Dermis microvascular lymphatic vessel endothelial cell (primary cell): ENCODE measurements at places on chromosomes 13 and 19.

DNA sequence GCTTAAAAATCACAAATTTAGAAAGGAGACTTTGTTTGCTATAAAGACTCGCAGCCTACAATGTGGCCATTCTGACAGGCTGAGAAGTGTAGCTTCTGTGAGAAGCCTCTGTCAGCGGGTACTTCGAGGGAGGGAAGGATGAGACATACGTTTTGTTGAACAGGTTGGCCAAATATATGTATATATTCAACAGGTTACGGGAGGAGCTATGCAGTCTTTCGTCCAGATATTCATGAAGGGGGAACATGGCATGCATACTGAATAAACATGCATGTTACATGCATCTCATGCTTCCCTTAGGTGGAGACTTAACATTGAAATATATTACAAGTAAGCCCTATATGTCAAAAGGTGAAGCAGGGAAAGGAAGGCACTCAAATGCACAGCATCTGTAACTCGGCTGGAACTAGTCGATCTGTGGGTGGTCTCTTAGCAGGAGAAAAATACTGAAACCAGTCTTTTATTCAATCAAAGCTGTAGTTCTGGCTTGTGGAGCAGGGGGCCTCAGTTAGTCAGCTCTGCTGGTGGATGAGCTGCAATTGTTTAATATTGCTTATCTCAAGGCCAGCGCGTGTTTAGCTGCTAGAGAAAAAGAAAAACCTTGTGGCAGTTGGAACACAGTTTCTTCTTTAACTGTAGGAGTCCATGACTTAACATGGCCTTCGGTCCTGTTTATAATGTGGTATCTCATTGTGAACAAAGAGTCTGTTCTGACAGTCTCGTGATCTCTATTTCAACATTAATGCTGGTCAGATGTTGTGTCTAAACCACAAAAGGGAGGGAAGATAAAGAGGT, 94.3 kb downstream of the FAM216B start:
- DNase-seq = no peak

DNA sequence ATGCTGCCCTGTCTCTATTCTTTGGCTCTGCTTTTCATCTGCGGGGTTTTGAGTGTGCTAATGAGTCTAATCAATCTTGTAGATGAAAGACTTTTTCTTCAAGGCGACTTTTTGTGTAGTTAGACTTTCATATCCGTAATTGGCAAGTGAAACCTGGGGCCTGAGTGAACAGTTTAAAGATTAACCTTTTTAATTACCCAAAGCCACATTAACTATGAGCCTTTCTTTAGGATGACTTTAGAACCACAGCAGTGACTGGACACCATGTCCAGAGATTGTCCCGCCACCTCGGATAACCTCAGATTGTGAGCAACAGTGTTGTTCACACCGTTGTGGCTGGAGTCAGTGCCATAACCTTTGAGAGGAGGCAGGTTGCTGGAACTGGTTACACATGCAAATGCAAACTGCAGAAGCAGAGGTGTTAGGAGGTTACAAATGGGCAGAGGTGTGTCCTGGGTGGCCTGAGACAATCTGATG, 58.7 kb downstream of the SIAH3 start:
- no peak for DNase-seq

- DNase-seq = no peak
These were observed 360.0 kb downstream of the DCT start for GRCh38 chr13:94119360-94119936.

- no peak for DNase-seq
These were observed 9.1 kb downstream of the CDADC1 start for GRCh38 chr13:49256841-49257240.

- no peak for DNase-seq
These were observed 653.0 kb upstream of the GPC6 start for GRCh38 chr13:92573467-92574057.

DNA sequence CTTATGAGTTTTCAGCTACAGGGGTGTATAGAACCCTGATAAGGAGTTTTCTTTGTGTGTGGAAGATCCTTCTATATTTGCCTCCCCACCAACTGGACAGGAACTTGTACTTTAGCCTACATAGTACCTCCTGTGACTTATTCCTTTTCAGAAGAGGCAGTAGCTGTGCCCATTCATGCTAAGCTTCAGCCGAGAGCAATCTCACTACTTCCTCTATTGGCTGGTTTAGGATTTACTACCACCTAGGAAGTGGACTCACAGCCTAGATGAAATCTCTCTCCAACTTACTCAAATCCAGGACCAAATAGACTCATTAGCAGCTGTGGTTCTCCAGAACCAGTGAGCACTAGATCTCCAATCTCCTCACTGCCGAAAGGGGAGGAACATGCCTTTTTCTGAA, 2.3 kb upstream of the REX1BD start:
- no peak for DNase-seq

GRCh38 chr13:24386816-24387708, 77.7 kb downstream of the C1QTNF9 start:
- no peak for DNase-seq

- DNase-seq = no peak
These were observed 22.8 kb upstream of the CD70 start for GRCh38 chr19:6613711-6614110.

DNA sequence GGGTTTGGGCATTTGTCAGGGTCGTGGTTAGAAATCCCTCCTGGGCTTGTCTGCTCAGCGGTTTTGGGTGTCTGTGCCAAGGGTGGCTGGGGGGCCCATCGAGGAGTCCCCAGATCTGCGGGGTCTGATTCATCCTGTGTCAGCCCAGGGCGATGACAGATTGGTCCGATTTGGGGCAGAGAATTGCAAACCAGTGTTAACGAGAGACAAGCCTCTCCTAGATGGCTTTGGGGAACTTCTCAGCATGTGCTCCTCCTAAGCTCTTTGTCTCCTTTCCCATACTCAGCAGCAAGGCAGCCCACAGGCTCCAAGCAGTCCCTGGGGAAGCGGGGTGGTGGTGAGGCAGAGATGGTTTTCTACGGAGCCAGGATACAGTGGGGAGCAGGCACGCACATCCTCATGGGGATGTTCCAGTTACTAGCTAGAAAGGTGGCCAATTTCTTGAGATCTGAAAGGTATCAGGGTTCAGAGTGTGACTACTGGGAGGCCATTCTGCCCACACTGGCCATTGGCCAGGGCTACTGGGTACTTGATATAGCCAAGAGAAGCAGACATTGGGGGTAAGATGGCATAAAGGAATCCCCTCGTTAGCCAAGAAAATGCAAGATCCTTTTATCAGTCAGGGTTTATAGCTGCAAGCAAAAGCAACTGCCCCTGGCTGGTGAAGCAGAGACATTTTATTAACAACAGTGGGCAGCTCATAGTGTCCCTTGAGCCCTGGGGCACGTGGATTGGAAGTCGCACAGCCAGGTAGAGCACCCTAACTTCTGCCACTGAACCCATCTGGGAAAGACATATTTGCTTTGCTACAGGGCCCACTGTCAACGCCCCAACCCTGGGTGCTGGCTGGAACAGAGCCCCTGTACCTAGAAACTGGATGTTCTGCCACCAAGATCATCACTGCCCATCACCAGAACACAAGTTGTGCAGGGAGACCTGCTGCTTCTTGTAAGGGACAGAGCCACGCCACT, 63.6 kb downstream of the RGCC start:
- no peak for DNase-seq

DNA sequence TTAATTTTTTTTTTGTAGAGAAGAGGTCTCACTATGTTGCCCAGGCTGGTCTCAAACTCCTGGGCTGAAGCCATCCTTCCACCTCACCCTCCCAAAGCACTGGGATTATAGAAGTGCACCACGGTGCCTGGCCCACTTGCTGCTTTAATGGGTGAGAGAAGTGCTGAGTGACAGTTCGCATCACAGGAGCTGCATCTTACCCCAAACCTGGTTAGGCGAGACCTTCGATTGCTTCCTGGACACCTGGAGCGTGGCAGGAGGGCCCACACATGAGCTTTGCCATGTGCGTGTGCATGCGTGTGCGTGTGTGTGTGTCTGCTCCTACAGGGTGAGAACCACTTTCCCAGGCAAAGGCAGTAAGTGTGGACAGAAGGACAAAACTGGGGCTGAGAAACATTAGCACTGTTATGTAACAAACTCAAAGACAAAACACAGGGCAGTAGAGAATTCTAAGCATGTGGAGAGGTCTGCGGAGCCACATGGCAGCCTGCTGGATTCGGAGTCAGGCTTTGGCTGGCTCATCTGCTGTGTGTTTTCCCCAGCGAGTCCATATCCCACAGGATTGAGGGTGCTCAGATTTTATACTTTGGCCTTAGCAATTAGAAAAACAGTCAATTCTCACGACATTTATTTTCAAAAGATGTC, 11.7 kb upstream of the MTIF3 start:
- no peak for DNase-seq

- no peak for DNase-seq
These were observed 18.6 kb downstream of the SCEL start for GRCh38 chr13:77554069-77554468.

- DNase-seq = no peak
These were observed at the start of gene PLEKHA4 for GRCh38 chr19:48868114-48868886. PLEKHA4 (minus strand) TSS chr19:48868617; CDS start chr19:48867620, 997 bp downstream.

DNA sequence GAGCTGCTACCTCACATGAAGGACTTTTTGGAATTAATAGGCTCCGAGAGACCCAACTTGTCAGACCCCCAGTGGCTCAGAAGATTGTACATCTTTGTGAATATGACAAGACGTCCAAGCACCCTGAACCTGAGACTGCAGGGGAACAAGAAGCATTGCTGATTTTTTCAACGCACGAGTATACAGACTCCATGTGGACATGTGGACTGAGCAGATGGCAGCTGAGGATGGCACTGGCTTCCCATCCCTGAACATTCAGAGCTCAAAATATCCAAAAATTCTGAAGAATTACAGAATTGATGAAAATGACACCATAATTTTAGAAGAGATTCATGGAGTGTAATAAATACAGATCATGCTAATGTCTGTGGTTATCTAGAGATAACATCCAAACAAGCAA, 254.1 kb downstream of the MZT1 start:
- DNase-seq = no peak

DNA sequence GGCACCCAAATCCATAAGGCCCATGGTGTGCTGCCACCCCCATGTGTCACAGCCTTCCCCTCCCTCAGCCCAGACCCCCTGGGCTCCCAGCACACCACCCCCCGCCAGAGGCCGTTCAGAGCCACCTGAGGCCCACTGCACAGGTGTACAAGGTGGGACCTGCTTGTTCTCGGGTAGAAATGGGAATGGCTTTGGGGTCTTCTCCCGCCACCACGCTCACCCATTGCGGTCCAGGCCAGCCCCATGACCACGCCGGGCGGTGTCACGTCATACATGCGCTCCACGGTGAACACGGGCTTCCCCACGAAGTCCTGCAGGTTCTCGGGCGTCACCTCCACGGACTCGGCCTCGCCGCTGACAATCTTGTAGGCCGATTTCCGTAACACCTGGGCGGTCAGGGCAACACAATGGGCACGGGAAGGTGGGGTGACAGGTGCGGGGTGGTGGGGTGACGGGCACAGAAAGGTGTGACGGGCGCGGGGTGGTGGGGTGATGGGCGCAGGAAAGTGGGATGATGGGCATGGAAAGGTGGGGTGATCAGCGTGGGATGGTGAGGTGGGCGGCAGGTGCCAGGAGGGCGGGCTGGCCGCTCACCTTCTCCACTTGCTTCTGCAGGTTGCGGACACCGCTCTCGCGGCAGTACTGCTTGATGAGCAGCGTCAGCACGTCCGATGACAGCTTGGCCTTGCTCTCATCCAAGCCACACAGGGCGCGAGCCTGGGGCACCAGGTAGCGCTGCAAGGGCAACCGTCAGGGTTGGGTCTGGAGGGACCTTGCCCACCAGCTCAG, 4.3 kb downstream of the RPL36 start:
- DNase-seq = no peak

GRCh38 chr13:43942286-43942685, 62.6 kb downstream of the LACC1 start:
- DNase-seq = no peak

DNA sequence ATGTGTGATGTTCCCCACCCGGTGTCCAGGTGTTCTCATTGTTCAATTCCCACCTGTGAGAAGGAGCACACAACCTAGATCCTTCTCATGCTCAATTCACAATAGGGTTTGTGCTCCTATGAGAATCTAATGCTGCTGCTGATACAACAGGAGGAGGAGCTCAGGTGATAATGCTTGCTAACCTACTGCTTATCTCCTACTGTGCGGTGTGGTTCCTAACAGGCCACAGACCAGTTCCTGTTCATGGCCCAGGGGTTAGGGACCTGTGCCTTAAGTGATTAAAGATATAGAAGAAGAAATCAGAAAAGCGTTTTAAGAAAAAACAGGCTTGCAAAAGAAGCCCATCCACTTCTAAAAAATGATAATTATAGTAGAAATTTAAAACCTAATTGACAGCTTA, 17.5 kb downstream of the DLEU7 start:
- DNase-seq = no peak

- no peak for DNase-seq
These were observed 780 bp downstream of the CD177 start for GRCh38 chr19:43354305-43354627.

DNA sequence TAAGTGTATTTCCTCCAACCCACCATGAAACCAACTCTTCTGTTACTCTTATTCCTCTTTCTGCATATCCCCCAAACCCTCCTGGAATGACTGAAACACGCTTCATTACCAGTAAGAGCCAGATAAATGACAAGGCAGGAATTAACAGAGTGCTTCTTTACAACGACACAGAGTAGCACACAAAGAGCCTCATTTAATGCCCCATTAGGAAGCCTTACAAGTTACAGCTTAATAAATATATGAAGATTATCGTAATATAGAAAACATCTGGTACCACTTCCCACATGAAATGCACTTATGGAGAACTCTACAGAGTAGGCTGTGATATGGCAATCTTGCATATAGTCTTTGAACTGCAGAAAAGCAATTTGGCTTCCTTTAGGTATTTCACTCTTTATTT, 116.8 kb downstream of the ENOX1 start:
- DNase-seq = no peak

GRCh38 chr13:36841391-36841790, 22.4 kb downstream of the RFXAP start:
- DNase-seq = no peak

- DNase-seq = no peak
These were observed 254.7 kb downstream of the DNAJC15 start for GRCh38 chr13:43278127-43278526.

- no peak for DNase-seq
These were observed 394.1 kb upstream of the SLITRK6 start for GRCh38 chr13:86193281-86193680.

DNA sequence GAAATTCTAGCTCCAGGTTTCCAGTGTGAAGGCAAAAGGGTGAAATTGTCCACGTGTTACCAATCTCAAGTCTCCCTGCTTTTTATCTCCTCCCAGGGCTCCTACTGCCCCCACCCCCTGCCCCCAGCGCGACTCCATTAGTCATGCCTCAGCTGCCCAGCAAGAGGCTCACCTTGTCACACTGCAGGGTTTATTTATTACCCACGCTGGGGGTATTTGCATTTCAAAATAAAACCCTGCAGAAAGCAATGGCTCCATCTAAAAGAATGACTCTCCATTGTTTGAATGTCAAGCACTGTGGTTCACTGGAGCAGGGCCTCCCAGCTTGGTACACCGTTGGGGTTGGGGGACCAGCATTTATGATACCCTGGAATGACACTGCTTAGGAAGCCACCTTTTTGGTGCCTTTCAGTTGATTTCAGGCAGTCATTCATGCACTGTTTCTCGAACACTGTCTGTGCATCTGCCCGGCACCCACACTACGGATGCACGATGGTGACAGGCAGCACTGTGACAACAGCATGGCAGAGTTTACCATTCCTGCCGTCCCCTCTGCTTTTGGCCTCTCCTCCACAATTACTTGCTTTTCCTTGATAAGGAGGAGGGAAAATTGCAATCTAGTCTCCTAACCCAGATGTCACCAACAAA, 9.9 kb upstream of the POP4 start:
- DNase-seq = no peak
